Mucosa of gallbladder (tissue), 1 donor: ENCODE measurements at places on chromosomes 3 and 15. TPM values are rescaled to one million over a fixed set of nuclear protein-coding genes. Genes with fewer than 3 reads are reported as not detected.

DNA sequence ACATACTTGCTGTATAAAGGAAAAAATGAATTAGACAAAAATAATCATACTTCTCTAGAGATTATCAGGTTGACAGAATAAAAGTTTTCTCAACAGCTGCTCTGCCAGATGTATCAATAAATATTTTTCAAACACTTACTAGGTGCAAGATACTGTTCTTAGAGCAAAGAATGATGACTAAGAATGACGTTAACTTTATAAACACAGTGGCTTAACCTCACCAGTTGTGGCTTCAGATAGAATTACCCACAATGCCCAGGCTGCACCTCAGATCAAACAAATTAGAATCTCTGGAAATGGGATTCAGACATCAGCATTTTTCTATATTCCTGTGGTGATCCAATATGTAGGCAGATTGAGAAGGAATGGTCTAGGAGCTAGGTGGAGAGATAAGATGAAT, 422.4 kb upstream of the ATP11B start:
- DNase-seq, result no peak

DNA sequence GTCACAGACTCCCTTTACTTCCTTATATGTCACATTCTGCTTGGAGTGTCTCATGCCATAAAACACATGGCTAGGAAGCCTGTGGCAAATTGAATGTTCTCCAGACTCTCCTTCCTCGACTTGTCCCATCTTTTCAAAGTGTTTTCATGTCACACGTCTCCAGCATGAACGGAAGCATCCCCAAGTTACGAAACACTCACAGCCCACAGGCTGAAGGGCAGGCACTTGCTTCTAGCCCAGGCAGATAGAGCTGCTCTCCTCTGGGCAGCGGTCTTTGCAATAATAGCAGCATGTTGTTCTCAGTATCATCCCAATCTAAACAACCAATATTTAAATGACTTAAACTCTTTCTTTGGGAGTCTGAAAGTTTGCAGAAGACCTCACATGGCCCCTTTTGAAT, 85.3 kb upstream of the ADAMTS9 start:
- no peak for DNase-seq

DNA sequence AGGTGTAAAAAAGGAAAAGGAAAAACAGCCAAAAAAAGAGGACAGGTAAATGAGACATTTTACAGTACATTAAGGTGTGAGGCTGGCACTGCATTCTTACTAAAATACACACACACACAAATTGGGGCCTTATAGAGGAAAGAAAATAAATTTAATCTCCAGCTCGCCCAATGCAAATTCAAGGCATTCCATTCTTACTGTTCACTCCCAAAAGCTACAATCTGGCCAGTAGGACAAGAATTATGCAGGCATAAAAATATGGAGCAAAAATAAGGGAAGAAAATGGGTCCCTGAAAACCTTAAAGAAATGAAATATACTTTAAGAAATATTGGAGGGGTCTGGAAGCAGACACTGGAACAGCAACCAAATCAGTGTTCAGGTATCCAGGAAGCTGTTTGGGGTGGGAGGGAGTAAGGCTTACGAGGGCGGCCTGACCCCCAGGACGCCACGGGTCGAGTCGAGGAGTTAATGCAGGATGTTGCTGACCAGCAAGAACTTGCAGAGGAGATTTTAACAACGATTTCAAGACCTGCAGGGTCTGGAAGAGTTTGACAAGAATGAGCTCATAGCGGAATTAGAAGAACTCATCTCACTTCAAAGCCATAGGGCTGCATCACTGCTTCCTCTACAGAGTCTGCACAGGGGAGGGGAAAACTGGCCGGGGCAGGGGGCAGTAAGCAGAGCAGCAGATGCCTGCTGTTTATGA, 245.5 kb downstream of the TBL1XR1 start:
- DNase-seq, result no peak

DNA sequence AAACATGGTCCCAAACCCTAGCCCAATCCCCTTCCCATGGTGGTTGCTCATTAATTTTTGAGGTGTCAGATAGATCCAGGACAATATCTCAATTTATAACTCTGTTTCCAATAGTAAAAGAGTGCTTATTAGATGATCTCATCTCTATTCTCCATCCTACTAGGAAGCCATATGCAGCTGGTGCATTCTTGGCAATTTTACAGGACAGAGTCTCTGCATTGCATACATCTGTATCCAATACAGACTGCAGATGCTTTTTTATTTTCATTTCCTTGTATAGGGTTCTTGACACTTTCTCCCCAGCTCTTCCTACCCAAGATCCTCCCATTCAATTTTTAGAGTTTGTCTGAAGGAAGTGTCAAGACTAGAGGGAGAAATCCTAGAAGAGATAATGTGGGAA, 194.8 kb upstream of the DPH6 start:
- DNase-seq, result no peak

GRCh38 chr3:21898316-21898715, 147.3 kb upstream of the ZNF385D start:
- DNase-seq, result no peak

- DNase-seq, result no peak
These were observed 14.1 kb upstream of the CA12 start for GRCh38 chr15:63395730-63396151.

GRCh38 chr3:185691622-185692021, 105.5 kb downstream of the SENP2 start:
- DNase-seq, result no peak

DNA sequence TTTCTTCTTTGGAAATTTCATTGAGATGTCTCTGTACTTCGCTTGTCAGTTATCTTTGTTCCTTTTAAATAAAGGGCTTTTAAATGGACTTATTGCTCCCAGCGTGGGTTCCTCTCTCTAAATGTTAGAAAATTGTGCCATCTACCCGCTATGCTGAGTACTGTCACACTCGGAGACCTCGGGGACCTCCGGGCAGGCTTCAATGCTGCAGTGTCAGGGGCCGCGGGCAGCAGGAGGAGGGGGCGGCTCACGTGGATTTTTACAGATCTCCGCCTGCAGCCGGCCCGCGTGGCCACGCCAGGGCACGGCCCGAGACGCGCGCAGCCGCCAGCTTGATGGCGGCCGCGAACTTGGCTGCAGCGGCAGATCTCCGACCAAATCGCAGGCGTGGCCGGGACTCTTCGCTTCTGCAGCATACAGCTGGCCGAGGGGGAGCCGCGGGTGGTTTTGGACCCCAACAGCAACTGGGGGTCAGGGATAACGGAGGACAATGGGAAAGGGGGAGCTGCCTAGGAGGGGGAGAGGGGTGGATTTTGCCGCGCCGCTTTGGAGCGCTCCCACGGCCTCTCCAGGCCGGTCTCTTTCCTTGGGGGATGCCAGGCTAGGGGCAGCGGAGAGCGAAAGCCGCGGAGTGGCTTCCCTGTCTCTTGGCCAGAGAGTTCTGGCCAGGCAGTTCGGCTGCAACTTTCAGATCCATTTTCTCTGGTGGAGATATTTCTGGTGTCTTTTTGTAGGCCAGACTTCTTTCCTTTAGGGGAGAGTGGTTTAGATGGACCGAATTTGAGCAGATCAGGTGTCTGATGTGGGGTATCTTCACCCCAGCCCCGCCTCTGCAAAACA, 15.3 kb downstream of the NR2F2 start:
- DNase-seq, result peak; percentile 82

GRCh38 chr3:129065720-129066073, 5.1 kb downstream of the GP9 start:
- DNase-seq, result no peak

DNA sequence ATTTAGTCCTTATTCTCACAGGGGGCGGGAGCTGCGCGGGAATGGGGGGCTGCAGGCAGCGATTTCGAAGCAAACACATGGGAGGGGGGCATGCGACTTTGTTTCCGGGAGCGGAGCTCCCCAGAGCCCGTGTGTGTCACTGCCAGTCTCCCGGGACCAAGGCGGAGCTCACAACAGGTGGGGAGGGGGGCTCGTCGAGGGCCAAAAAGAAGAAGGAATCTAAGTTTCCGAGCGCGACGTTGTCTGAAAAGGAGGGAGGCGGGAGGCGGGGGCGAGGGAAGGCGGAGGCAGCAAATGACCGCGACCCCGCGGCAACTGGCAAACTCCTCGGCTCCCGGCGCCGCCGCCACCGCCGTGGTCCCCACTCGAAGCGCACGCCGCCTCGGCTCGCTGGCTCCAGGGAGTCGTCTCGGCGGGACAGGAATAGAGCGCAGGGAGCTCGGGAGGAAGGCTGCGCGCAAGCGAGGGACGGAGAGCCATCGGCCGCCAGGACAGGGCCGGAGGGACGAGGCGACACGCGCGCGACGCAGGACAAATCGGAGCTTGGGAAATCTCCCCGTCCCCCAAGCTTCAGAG, 1.4 kb downstream of the FOXP1 start:
- peak; percentile 44 for DNase-seq

- DNase-seq, result peak; percentile 71
These were observed 266.4 kb upstream of the HES1 start for GRCh38 chr3:193869221-193870201.

DNA sequence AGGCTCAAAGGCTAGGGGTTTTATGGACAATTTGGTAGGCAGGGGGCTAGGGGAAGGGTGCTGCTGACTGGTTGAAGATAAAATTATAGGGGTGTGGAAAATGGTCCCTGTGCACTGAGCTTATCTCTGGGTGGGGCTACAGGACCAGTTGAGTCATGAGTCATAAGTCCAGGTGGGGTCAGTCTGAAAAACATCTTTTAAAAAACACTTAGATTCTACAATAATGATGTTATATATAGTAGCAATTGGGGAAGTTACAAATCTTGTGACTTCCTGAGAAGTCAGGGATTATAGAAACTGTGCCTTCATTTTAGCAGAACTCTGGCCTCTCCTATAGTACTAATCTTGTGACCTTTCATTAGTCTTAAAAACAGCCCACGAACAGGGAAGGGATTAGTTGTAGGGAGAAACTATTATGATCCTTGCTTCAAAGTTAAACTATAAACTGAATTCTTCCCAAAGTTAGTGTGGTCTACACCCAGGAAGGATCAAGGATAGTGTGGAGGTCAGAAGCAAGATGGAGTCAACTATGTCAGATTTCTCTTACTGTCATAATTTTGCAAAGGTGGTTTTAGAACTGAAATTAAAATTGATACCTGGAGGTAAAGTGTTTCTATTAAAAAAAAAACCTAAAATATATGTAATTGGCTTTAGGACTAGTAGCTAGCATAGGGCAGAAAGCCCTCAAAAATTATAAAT, 130.1 kb downstream of the P2RY1 start:
- no peak for DNase-seq

GRCh38 chr3:140863580-140864009, 78.0 kb upstream of the SLC25A36 start:
- DNase-seq, result peak; percentile 57

DNA sequence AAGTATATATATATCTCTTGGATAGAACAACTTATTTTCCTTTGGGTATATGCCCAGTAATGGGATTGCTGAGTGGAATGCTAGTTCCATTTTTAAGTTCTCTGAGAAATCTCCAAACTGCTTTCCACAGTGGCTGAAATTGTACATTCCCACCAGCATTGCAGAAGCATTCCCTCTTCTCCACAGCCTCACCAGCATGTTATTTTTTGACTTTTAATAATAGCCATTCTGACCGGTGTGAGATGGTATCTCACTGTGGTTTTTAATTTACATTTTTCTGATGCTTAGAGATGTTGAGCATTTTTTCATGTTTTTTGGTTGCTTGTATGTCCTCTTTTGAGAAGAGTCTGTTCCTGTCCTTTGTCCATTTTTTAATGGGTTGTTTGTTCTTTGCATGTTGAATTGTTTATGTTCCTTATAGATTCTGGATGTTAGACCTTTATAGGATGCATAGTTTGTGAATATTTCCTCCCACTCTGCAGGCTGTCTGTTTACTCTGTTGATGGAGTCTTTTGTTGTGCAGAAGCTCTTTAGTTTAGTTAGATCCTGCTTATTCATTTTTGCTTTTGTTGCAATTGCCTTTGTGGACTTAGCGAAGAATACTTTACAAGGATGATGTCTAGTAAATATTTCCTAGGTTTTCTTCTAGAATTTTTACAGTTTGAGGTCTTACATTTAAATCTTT, 82.7 kb upstream of the NR2F2 start:
- no peak for DNase-seq

DNA sequence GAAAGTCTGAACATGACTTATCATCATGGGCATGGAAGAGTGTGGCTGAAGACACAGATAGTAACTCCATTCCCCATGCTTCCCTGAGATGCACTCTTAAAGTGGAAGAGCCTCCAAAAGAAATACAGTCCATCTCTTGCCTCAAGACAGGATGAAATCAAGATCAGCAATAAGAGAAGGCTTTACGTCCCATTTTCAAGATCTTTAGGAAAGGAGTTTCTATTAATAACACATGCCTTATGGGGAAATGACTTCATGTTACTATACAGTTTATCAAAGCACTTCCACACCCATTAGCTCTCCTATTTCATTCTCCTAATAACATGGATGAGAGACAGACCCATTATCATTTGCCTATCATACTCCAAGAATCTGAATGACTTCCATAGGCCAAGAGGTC, 6.1 kb upstream of the KBTBD12 start:
- DNase-seq, result no peak

- no peak for DNase-seq
These were observed 22.8 kb upstream of the TM2D3 start for GRCh38 chr15:101675015-101675414.

DNA sequence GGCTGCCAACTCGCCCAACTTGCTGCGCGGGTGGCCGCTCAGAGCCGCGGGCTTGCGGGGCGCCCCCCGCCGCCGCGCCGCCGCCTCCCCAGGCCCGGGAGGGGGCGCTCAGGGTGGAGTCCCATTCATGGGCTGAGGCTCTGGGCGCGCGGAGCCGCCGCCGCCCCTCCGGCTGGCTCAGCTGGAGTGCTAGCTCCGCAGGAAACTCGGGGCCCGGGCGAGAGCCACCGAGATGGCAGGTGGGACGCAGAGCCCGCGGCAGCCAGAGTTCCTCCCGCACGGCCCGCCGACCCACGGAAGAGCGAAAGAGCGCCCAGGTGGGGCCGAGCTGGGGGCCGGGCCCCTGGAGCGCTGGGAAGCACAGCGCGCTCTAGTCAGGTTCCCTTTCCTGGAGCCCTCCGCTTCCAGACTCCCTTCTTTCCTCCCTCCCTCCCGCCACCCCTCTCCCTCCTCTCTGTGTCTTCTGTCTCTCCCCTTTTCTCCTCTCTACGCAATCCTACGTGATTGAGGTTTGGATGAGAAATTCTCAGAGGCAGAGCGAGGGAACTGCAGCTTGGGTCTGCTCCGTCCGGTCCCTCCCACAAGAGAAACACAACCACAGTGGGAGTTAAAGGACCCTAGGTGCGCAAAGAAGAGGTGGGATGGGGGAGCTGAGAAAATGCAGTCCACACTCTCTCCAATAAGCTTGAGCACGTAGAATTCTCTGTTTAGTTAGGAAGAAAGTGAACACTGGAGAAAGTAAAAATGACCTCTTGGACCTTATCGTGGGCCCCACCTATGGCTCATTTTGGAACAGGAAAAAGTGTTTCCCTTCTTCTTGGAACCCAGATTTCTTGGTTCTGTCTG, 317.3 kb downstream of the FGF12 start:
- no peak for DNase-seq

TUSC7 gene
- not detected for total RNA-seq

SPINK8 gene
- not detected for total RNA-seq

PLSCR1 gene
- 70.3 TPM for total RNA-seq

MAP3K13 gene
- total RNA-seq, result 45.2 TPM

TRPC1 gene
- total RNA-seq, result 9.9 TPM

CMTM8 gene
- total RNA-seq, result 6.0 TPM

CEP70 gene
- 49.5 TPM for total RNA-seq

PARP15 gene
- 2.3 TPM for total RNA-seq

CDCP1 gene
- 42.4 TPM for total RNA-seq

MPI gene
- total RNA-seq, result 46.0 TPM

ARHGEF26 gene
- 56.7 TPM for total RNA-seq

SLC51B gene
- 0.37 TPM for total RNA-seq
